ENCODE measurements at places on chromosomes 16 and 17.

GRCh38 chr17:73956595-73957465 is 246.6 kb upstream of the RPL38 start:
- DNase-seq = peak; percentile 2

- no peak for DNase-seq
These were observed 226.3 kb downstream of the WWOX start for GRCh38 chr16:78325468-78326352.

DNA sequence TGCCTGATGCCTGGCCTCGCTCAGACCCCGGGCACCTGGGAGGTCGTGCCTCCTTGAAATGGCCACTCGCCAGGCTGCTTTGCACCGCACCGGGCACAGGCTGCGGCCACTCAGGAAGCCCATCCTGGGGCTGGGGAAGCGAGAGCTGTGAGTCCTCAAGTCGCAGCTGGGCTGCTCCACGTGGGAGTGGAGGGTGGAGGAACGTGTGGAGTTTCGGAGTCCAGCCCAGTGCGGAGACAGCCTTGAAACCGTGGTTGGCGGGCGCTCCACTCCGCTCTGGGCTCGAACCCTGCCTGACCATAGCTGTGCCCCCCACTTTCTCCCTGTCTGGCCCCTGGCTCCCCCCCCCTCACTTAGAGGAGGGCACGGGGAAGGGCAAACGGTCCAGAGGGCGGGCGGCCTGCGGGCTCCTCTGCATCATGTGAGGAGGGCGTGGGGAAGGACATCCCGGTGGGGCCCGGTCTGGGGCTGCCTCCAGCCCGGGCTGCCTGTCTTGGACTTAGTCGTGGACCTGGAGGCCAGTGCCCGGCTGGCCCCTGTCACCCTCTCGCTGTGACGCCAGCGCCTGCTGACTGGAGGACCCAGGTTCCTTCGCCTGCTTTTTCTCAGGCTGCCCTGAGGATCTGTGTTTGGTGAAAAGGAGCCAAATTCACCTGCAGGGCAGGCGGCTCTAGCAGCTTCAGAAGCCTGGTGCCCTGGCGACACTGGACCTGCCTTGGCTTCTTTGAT is 2.5 kb downstream of the UBE2I start:
- DNase-seq = peak; percentile 37

DNA sequence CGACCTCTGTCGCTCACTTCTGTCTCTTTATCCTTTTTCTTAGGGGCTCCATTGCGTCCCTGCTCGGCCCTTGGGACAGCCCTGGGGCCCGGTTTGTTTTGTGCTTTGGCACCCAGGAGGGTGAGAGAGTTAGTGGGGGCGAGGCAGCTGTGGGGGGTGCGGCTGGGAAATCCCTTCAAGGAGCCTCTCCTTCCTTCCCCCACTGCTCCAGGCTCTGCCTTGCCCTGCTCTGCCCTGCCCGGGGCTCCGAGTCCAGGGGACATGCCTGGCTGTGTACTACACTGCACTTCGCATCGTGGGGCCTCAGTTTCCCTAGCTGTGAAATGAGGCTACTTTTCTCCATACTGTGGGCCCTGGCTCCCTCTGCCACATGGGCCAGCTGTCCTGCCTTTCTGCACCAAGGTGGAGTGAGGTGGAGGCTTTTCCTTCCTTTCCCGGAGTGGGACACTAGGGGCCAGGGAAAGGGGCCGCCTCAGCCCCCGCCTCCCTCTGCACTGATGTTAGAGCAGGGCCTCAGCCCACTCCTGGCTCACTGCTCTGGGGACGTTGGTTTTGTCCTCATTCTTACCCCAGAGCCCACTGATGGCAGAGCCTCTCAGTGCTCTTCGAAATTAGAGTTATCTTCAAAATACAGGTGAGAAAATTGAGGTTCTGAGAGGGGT is 980 bp downstream of the LLGL1 start:
- DNase-seq = no peak

DNA sequence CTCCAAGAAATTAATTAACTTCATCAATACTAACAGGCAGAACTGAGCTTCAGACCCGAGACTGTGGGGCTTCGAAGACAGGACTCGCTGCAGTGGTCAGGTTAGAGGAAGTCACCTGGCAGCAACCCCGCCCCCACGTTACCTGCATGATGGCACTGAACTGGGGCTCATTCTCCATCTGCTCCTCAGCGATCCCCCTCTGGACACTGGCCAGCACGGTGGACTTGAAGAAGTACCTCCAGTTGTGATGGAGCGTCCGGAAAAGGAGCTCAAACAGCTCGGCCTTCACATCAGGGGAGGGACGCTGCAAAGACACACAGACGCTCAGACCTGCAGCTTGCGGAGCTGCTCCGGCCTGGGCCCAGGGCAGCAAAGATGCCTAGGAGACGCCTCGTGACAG is 40.9 kb upstream of the GSG1L start:
- no peak for DNase-seq

GRCh38 chr16:82633964-82634600 is 7.3 kb downstream of the CDH13 start:
- no peak for DNase-seq

GRCh38 chr17:76981545-76982295 is 113.5 kb downstream of the MGAT5B start:
- DNase-seq = no peak

DNA sequence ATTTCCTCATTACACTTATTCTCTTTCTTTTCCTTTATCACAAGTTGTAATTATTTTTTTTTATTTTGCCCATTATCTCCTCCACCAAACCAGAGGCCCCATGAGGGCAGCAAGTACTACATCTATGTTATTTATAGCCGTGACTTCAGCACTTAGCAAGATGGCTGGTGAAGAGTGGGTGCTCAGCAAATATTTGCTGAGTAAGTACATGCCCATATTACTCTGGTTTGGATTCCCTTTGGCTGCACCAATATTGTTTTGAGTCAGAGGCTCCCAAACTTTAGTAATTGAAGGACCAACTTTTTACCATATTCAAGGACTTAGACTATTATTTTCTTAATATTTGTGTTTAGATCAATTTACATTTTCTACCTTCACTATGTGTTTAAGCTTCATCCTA is 83.2 kb downstream of the HS3ST2 start:
- DNase-seq = no peak

DNA sequence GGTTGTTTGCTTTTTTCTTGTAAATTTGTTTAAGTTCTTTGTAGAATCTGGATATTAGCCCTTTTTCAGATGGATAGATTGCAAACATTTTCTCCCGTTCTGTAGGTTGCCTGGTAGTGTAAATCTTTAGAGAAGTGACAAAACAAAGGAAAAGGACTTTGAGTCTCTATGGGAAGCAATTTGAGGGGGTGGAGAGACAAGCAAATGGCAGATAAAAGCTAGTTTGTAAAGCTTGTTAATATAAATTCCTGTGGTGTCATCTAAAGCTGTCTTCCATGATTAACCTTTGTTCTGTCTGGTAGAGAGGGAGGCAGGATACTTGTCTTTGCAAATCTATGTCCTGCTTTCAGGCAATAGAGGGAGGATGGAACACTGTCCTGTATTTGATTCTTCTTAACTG is 40.6 kb upstream of the CACNG4 start:
- DNase-seq = no peak

- DNase-seq = no peak
These were observed 8.5 kb downstream of the SNN start for GRCh38 chr16:11676799-11677198.

DNA sequence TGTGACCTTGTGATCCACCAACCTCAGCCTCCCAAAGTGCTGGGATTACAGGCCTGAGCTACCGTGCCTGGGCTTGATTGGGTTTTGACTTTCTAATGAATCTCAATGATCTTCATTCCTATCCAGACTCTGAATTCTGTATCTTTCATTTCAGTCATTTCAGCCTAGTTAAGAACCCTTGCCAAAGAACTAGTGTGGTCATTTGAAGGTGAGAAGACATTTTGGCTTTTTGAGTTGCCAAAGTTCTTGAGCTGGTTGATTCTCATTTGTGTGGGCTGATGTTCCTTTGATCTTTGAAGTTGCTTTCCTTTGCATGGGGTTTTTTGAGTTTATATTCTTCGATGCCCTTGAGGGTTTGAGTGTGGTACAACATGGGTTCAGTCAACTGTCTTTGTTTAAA is 30.6 kb upstream of the TEKT1 start:
- DNase-seq = no peak

- no peak for DNase-seq
These were observed 69.9 kb upstream of the HSBP1 start for GRCh38 chr16:83737729-83738354.

DNA sequence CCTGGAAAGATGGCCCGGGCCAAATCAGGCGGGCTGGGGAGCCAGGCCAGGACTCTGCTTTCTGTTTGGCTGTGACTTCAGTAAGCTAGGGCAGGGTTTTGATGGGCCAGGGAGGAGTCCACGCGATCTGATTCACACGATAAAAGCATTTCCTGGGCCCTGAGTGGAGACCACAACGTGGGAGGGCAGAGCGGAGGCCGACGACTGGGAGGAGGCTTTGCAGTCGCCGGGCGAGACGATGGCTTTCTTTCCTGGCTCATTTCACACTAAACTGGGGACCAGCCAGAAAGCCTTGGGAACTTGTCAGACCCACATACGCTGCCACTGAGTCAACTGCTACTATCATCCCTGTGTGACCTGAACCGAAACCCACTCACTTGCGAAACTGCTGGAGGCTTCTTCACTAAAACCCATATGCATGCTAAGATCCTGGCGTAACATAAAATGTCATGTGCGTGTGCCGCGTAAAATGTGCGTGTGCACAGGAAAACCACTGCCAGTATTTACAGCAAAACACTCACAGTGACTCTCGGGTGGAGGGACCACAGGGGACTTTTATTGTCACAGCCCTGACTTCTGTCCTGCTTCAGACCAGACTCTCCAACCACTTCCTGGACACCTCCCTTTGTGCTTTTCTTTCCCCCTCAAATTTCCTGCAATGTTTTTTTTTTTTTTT is 14.2 kb upstream of the RHBDF2 start:
- peak; percentile 83 for DNase-seq

DNA sequence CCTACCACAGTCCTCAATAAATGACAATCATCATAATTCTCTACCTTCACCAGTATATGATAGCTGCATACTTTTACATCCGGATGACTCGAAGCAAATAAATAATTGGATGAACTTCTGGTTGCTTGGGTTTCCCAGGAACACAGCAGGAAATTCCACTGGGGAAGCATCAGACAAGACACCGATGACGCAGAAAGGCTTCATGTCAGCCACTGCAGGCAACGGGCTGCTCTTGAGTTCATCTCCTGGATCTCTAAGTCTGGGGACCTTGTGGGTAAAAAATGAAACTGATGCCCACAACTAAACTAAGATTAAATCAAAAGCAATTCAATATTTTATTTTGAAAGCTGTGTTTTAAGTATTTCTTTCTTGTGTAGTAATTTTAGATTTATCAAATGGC is 472.1 kb upstream of the C16orf82 start:
- DNase-seq = no peak

DNA sequence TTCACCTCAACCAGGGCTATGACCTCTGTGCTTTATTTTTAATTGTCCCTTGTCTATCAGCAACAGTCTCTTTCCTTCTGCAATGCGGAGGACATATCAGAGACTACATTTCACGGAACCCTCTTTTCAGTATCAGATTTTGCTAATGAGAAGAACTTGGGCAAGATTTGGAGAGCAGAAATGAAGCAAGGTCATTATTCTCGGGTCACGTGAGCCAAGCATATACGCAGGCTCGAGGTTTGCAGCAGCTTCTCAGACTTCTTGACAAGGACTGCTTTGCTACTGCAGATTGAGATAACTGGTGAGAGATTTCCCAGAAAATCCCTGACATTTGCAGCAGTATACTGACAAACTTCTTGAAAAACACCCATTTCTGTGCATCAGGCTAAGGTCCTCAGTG is 30.4 kb downstream of the ABCA10 start:
- no peak for DNase-seq

GRCh38 chr16:77555126-77555525 is 120.3 kb upstream of the ADAMTS18 start:
- no peak for DNase-seq

DNA sequence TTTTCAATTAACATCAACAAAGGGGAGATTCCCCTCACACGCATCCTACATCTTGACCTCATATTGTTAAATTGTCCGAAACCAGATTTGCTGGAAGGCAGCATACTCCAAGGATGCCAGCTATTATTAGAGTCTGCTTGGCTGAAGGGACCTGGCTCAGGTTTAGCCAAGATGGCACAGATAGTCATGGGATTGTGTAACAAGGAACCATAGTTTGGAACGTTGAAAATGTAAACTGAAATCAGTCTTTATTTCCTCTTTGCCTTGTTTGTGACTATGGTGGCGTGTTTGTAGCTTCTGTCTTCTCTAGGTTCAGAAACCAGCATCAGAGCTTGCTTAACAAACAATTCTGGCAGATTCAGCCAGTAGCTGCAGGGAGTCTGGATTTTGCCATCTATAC is 5.9 kb downstream of the ARSG start:
- no peak for DNase-seq

DNA sequence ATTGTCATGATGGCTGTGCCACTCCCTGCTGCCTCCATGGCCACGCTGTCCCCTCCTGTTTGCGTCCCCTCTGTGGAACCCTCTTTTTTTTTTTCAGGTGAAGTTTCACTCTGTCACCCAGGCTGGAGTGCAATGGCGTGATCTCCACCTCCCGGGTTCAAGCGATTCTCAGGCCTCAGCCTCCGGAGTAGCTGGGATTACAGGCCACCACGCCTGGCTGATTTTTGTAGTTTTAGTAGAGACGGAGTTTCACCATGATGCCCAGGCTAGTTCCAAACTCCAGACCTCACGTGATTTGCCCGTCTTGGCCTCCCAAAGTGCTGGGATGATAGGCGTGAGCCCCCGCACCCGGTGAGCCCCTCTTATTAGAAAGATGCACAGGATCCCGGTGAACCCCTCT is 11.0 kb upstream of the UBE2I start:
- DNase-seq = no peak

DNA sequence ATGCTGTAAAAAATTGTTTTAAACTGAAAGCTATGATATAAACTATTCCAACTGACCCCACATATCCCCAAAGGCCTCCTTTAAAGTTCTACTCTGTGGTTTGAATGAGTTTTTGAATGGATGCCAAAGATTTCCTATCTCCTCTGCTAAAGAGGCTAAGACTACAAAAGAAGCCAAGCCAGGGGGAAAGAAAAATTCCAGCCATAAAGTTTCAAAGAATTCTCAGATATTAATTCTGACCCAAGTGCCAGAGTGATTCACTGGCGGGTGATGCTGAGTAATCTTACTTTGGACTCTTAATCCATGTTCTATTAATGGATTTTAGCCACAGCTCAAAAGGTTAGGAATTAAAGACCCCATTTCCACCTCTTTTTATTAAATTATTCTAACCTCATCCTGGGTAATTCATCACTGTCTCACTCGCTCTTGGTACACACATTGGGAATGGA is 60.7 kb downstream of the HS3ST3A1 start:
- DNase-seq = peak; percentile 98

DNA sequence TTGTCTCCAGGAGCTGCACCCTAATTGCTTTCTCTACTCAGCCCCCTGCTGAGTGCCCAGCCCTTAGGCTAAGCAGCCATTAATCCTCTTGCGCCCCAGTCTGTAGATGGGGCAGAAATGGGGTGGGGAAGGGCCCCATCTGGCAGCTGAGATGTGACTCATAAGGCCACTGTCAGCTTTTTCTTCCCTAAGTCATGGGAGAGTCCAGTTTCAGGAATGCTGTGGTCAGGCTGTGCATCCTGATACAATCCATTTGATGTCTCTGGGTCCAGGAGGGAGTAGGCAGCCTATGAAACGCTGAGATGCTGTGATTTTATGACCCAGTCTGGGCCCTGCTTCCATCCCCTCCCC is 12.3 kb downstream of the PLXDC1 start:
- peak; percentile 75 for DNase-seq

All from amniotic epithelial cell (primary cell).